Muscle of arm (tissue), 14 donors: ENCODE measurements at places on chromosomes 11 and 22. TPM values are rescaled to one million over a fixed set of nuclear protein-coding genes. Genes with fewer than 3 reads are reported as not detected.

The NEFH gene
- polyA plus RNA-seq: 10.5 TPM

DNA sequence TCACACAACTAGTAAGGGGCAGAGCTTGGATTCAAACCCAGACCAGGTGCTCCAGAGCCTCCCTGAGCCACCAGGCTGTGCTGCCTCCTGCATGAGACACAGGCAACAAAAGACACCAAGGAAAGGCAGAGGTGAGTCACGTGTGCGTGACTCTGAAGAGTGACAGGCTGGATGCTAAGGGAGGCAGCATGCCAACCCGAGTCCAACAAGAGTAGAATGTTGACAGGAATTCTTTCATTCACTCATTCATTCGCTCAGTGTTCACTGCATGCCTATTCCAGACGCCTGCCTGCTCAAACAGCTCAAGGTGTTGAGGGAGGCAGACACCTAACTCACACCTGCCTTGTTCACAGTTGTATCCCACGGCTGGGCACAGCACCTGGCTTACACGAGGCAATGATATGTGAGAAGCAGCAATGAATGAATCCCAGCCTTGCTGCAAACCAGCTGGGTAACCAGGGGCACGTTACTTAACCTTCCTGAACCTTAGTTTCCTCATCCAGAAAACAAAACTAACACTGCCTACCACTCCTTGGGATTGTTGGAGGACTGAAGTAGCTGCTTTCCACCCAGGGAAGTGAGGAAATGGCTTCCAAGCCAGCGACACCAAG lies 73.8 kb upstream of the ARFGAP3 start:
- DNase-seq: no peak

The OR8G1 gene
- polyA plus RNA-seq: 0.04 TPM

The HEPACAM gene
- polyA plus RNA-seq: not detected

DNA sequence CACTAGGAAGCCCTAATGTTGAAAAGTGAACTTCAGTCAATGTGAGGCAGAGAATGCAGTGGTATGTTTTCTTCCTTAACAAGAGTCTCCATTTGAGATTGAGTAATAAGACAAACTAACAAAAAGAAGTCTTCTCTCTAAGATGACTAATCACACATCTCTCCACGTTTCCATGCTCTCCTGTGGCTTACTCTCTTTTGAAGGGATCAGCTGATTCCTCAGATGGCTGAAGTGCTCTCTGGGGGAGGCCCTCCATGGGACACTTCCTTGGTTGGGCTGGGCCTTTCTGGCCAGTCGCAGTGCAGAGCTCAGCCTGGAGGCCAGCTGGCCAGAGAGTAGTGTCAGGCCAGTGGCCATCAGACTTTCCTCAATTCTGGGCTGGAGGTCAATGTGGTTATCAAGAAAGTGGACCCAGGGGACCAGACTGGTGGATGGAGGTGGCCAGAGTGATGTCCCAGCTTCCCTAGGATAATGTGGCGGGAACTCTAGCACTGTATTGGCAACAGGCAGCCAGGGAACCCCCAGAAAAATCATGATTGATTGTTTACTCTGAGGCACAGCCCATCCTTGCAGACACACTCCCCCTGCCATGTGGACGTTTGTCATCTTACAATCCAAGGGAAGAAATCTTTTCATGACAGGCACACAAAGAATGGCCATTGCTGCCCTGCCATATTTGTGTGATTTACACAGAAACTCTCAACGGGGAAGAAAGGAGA lies 14.5 kb downstream of the CSRP3 start:
- no peak for DNase-seq

The RAB38 gene
- polyA plus RNA-seq: 0.88 TPM

DNA sequence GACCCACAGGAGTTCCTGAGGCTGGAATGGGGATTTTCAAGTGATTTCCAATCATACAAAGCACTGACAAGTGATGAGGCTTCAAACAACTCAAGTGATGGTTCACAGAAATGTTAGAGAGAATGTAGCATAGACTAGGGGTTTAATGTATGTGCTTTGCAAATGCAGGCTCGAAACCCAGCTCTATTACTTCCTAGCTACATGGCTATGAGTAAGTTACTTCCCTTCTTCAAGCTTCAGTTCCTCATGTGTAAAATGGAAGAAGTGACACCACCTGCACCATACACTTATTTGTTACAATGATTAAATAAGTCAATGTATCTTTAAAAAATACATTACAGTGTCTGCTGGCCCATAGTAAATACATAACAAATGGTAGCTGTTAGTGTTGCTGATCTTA lies 139.8 kb downstream of the CCDC81 start:
- DNase-seq: no peak

DNA sequence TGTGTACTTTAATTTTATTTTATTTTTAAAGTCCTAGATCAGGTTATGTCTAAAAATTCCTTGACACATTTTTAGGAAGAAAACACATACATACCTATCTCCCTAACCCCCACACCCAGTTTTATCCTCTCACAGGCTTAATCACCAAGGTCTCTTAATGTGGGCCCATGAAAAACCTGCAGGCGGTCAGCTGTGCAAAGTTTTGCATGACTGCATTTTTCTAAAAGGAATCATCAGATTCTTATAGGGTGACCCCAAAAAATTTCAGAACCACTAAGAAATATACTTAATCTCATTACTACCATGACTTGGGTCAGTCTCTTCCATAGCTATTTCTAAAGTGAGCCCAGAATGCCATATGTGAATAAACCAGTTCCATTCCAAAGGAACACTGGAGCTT lies 19.8 kb downstream of the SAA1 start:
- DNase-seq: no peak

DNA sequence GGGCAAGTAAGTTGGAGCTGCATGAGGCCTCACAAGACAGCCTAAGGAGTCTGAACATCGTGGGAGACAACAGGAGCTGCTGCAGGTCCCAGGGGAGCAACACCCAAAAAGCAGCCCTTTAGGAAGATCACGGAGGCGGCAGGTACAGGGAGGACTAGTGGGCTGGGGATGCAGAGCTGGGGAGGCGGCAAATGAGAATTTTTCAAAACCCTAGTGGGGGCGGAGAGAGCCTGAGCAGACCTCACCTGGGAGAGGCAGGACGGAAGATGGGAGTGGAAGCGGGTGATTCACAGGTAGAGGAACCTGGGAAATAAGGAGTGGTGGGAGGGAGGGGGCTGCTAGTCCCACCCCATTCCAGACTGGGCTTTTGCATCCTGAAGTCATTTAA lies 42.1 kb downstream of the DKK3 start:
- DNase-seq: no peak

The TAGLN gene
- polyA plus RNA-seq: 88.7 TPM

DNA sequence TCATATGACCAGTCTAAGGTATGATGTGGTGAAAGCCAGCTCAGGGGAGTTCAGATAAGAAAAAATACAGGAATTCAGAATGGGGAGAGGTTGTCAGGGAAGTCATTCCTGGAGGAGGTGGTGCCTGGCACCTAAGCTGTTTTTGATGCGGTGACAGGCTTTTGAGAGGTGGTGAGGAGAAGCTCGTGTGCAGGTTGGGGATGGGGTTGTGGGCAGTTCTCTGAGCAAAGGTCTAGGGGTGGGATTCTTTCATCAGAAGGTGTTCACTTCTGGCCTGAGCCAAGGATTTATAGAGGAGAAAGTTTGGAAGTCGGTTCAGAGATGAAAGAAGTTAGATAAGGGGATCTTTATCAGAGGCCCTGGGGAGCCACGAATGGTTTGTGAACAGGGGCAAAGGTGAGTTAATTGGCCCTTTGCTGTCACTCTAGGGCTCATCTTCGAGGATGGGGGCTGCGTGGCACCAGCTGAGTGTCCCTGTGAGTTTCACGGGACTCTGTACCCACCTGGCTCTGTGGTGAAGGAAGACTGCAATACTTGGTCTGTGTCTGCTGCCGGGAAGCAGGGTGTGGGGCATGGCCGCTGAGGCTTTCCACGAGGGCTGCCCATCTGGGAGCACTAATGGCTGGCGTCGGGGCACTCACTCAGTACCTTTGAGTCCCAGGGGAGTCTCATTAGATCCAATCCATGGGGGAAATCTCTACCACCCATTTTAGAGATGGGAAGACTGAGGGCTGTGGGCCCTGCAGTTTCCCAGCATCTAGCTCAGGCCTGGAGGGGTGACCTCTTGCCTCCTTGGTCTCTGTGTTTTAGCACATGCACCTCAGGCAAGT lies 13.4 kb downstream of the OTOG start:
- no peak for DNase-seq

DNA sequence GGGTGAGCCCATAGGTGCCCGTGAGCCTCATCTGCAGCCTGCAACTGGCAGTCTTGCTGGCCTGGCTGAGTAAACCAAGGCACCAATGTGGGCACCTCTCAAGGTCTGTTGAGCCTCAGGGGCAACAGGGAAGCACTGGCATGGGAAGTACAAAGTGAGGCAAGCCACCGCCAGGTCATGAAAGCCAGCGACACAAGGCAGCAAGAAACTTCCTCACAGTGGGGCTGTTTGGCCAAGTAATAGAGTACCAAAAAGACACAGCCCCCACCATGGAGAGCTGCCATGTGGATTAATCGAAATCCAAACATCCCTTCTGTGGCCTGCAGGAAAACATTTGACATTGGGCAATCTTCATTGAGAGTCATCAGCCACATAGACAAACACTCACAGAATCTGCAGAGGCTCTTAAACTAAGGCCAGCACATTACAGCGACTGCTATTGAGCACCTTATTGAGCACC lies 43.6 kb upstream of the FIBIN start:
- DNase-seq: no peak

DNA sequence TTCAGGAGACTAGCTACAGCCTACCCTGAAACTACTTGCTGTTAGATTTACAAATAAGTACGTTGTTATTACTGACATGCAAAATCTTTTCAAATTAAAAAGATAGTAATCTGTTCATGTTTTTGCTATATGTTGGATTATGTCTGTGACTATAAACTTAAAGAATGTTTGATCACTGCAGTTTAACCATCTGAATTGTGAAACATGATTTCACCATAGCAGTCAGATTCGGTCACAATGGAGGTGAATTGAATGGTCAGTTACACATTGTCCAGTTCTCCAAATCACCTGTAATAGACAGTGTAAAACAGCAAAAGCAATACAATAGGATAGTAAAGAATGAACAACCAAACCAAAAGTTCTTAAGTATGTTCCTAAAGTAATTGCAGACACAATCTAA lies 43.3 kb downstream of the CCDC83 start:
- DNase-seq: no peak

The TMEM126A gene
- 37.2 TPM for polyA plus RNA-seq

DNA sequence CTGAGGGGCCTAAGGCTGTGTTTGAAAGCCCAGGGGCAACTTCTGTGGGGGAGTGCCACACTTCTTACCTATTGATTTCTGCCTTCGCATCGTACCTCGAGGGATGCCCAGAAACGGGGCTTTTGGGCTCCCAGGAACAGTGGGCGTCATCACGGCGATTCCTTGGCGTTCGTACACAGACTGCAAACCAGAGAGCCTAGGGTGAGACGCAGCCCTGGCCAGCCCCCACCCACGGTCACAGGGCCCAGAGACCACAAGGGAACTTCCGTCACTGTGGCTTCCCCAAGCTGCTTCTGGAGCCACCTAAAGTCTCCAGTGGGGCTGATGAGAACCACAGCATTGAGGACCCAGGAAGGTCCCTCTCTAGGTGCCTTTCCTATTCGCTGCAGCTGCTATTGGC lies 91.9 kb downstream of the CTTN start:
- no peak for DNase-seq

The OR51B6 gene
- not detected for polyA plus RNA-seq

GRCh38 chr11:80024119-80024518 lies 583.3 kb upstream of the TENM4 start:
- no peak for DNase-seq

The SCUBE2 gene
- polyA plus RNA-seq: 30.5 TPM

DNA sequence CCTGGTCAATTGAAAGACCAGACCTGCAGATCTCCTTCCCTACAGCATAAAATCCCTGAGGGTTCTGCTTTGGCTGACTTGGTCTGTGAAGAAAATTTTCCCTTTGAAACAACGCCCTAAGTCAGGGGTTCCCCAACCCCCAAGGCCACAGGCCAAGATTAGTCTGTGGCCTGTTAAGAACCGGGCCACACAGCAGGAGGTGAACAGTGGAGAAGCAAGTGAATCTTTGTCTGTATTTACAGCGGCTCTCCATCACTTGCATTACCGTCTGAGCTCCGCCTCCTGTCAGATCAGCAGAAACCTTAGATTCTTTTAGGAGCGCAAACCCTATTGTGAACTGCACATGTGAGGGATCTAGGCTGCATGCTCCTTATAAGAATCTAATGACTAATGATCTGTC lies 38.2 kb downstream of the CCDC83 start:
- no peak for DNase-seq

GRCh38 chr22:39960791-39961746 lies 872 bp downstream of the TMA7B start:
- no peak for DNase-seq

GRCh38 chr22:50293441-50294318 lies 13.8 kb downstream of the PLXNB2 start:
- no peak for DNase-seq

The LRFN4 gene
- 15.1 TPM for polyA plus RNA-seq

GRCh38 chr22:27019827-27020226 lies 362.4 kb downstream of the MIAT start:
- DNase-seq: no peak

DNA sequence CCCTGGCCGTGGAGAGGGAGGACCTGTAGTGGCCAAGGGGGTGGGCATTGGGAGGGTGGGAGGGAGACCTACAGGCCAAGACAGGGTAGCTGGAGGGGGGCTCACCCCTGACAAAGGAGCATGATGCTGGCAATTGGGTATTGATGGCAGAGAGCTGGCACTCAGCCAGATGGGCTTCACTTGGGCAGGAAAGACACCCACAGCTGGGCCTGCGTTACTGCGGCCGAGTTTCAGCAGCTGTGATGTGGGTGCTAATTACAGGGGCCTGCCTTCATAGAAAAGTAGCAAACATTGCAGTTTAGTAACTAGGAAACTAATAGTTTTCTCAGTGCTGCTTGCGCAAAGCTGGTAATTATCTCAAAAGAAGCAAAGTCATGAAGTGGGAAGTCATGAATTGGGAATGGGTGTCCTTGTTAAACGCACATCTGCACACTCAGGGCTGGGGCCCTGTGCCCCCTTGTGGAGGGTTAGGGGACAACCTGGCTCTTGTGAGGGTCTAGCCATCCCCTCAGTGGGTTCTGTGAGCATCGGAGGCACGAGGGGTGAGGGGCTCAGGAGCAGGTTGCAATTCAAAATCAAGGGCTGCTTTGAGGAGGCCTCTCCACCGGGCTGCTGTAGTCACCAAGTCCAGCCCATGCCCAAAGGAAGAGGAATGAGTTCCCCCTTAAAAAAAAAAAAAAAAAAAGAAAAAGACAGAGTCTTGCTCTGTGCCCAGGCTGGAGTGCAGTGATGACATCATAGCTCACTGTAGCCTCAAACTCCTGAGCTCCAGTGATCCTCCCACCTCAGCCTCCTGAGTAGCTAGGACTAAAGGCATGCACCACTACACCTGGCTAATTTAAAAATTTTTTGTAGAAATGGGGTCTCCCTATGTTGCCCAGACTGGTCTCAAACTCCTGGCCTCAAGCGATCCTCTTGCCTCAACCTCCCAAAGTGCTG lies 24.4 kb upstream of the TXNRD2 start:
- DNase-seq: no peak

The ALX4 gene
- polyA plus RNA-seq: 1.8 TPM
